ENCODE measurements at places on chromosomes 5 and 9. TPM values are rescaled to one million over a fixed set of nuclear protein-coding genes. Genes with fewer than 3 reads are reported as not detected.

DNA sequence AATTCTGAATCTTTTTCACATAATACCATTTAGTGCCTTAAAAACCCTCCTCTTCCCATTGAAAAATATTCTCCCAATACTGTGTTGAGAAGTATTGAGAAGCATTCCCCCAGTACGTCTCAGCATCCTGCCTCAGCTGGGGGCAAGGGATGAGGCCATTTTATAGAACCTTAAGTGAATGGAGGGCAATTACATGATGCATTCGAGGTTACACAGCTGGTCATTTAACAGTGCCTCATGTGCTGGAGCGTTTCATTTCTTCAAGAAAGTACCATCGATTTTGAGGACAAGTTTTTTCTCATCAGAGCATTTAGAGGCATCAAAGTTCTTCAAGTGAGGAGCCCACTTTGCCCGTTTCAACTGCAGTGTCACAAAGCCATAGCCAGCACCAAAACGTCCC is 135.6 kb downstream of the DOCK2 start:
- no peak for DNase-seq

- DNase-seq: no peak
Measured at GRCh38 chr5:178320281-178320855, 87.8 kb upstream of the PHYKPL start.

DNA sequence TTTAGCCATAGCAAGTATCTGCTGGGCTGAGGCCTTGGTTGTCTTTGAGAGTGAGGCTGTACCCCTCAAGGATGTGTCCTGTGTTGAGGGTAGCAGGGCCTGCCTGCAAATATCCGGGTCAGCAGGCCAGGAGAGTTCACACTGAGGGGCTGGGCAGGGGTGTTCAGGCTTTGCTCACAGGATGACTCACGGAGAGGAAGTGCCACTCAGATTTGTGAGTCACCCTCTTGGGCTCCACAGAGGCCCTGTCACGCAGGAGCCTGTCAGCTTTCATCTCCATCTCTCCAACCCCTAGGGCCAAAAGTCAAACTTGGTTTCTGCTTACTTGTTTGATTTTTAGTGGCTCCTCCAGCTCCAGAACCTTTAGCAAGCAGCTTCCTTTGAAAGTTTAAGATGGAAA is 211.5 kb downstream of the SEC61B start:
- DNase-seq: no peak

GRCh38 chr5:65030056-65030455 is 261.3 kb downstream of the CWC27 start:
- no peak for DNase-seq

DNA sequence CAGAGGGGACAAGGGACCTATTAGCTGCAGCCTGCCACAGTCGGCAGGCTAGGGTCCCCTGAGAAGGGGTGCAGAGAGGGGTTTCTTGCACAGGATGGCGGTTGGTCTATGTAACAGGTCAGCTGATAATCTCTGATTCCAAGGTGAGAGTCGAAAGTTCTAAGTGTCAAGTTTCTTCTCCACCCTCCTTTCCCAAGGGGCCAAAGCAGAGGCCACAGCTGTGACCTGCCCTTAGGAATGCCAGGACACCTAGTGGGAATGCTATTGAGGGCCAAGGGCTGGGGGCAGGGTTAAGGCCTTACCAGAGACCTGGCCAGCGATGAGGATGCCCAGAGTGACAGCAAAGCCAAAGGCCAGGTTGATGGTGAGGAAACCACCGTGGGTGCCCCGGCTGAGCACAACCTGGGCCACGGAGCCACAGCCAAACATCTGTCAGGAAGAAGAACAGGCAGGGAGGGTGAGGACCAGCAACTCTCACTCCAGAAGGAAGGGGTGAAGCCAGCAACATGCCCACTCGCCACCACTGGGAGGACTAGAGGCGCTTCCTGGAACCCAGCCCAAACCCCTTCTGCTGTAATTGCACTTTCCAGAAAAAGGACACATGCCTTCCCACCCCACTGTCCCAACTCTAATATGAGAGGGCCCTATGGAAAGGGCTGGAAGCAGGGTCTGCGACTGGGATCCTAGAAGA is 3.8 kb downstream of the AQP3 start:
- DNase-seq: no peak

DNA sequence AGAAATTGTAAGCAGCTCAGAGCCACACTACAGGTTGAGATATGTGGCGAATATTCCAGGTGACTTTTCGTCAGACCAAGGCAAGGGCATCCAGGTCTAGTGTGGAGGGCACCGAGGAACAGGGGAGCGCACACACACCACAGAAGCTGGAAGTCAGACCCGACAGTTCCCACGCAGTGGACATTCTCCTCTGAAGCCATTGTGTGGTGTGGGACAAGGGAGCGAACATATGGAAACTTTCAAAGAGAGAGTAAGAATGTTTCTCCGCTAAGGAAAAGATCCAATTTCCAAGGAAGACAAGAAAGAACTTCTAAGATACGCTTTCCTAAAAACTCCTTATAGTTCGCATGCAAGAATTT is 141.4 kb upstream of the OTULINL start:
- no peak for DNase-seq

DNA sequence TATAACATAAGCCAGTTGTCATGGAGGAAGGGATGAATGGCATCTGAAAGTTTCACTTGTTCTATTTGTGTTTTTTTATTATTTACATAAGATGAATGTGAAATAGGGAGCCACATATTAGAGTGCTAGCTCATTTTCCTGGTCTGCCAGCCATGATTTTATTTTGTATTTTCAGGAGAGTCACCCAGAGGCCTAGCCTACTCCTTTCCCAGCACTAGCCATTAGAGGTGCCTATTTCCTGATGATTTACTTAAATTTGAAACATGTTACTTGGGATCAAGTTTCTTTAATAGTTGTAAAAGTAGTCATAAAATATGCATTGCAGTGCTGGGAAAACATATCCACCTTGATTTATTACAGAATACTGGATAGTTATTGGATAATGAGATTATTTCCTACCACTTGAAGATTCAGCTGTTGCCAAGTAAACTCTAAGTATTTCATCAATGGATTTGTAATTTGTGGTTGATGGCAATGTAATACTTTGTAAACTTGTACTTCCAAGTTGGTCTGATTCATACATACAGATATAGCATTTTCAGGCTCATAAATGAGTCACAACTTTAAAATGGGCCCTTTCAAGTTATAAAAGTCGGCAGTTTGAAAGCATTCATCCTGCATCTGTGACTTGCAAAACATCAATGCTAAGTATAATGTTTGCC is 50.8 kb downstream of the KCNN2 start:
- DNase-seq: no peak

GRCh38 chr9:76352026-76352620 is 42.1 kb downstream of the RFK start:
- DNase-seq: no peak

GRCh38 chr9:70260606-70261005 is 1.8 kb downstream of the SMC5 start:
- no peak for DNase-seq

DNA sequence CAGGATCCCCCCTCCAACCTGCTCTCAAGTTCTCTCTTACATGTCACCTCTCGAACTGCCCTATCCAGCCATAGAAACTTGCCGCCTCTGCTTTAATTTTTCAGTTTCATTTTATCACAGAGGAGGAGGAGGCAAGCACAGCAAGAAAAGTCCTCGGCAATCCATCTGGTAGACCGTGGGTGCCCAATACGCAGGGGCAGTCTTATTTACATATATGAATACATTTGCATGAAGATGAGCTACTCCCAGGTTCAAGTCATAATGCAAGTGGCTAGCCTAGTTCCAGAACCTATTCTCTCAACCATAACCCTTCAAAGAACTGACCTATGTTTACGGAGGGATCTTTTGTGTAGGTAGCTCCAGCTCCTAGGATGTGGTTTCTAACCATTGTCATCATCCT is 223.2 kb upstream of the PANK3 start:
- DNase-seq: no peak

DNA sequence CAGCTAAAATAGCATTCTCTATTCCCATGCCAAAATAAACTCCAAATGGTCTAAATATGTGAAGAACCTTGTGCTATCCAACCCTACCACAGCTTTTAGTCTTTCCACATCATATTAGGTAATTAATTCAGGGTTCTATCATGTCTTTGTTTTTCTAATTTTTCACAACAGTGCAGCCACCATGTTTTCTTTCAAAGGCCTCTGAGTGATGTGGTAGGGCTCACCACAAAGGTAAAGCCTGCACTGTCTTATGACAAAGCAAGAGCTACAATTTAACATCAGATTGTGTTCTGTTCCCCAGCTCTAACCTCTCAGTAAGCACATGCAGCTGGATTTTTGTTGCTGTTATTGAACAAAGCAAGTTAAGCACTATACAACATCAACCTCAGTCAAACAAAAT is 52.4 kb downstream of the MEF2C start:
- DNase-seq: no peak

DNA sequence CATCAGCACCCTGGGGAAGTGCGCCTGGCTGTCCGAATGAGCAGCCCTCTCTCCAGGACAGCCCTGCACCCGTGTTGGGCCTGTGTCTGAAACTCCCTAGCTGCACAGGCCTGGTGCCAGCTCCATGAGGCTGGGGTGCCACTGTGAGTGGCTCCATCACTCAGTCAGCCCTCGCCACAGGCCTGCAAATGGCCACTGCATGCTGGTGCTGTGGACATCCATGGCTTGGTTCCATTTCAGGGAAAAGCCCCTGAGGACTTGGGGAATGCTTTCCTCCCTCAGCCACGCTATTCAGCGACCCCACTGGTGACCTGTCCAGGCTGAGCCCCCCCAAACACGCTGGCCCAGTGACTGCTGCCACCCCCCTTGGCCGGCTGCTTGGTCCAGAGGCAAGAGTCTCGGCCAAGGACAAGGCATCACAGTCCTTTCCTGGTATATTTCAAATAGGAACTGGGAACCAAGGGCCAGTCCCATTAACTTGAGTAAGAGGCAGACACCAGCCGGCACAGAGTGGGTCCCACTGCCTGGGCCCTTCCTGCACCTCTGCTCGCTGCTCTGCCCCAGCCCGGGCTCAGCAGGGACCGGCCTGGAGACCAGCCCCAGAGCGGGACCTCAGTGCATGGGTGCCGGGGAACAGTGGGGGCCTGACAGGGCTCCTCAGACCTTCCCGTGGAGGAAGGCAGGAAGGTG is 181.3 kb downstream of the AUH start:
- DNase-seq: no peak

GRCh38 chr9:127897193-127897692 is 2.2 kb downstream of the ST6GALNAC6 start:
- DNase-seq: no peak

GRCh38 chr9:110048976-110049698 is 158.8 kb downstream of the C9orf152 start:
- peak; percentile 3 for DNase-seq

- no peak for DNase-seq
Measured at GRCh38 chr5:88193896-88194295, 74.7 kb downstream of the TMEM161B start.

DNA sequence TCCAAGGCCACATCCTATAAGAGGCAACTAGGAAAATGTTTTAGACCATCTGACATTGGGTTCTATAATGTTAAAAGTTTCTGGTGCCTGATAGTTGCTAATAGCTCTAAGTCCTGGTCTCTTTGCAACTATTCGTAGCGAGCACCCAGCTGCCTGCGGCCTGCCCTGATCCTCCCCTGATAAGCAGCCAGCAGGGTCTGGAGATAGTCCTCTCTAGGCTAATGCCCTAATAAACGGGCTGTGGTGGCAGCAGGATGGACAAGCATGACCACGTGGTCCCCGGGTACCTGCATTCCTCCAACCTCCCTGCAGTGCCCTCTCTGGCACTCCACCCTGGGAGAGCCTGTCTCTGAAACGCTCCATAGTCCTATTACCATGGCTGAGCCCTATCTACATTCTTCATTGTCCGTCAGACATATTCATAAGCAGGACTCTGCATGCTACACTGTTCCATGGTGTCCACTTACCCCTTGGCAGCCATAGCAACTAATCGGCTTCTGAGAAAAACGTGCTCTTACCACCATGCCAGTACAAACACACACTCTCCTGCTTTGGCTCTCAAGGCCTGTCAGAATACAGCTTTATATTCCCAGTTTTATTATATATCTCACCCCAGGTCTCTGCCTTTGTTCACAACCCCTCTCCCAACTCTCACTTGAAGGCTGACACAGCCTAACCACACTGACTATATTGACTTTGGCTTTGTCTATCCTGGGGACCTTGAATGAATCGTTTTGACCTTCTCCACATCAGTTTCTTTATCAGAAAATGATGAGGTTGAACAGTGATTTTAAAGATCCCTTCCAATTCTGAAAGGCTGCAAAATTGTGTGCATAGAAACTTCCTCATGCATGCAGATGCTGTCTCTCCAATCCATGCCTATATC is 49.9 kb upstream of the DAPK1 start:
- no peak for DNase-seq

DNA sequence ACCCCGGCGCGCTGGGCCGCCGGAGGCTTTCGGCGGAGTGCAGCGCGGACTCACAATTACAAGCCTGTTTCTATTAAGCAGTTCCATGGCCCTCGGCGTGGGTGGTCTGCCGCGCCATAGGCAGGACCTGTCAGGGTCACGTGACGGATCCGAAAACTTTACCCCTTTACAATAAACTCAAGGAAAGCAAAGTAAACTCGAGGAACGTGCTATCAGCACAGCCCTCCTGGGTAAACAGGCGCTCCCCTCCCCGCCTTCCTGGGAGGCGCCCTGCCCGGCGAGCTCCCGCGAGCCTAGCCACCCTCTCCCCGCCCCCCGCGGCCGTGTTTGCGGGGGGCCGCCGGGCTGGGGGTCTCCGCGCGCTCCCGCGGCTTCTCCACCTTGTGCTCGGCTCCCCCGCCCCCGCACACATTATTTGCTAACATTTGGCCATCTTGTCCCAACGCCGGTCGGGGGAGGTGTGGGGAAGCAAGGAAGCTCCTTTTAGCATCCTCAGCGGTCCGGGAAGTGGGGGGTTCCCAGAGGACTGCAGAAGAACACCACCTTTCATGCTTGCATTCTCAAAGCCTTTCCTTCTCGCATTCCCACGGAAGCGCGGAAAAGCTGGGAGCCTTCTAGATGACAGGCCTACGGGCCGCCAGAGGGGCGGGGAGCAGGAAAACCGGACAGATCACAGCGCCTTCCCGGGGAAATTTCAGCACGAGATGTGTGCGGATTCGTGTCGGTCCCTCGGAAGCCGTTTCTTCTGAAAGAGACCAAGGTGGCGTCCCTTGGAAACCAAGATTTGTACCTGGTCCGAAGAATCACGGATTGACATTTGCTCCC is at the start of gene PTCH1:
PTCH1 (minus strand) TSS at position 238 of the 825 bp plus-strand sequence.
- DNase-seq: peak; percentile 52

DNA sequence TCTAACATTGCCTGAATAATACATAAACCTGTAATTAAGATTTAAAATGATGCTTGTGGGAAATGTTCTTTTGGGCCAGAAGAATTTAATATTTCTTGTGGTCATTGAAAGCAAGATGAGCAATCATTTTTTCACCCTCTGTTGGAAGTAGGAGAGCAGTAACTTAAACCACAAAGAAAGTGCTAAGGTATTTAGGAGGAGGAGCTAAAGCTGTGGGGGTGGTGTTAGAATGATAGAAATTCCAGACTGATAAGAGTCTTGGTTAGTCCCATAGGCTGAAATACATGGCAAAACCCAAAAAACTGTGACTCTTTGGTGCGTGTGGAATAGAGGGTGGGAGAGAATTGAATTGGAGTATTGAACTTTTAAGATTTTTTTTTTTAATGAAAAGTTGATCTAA is 247.0 kb downstream of the YTHDC2 start:
- no peak for DNase-seq

IL6ST gene
- total RNA-seq: 176 TPM

GBA2 gene
- total RNA-seq: 66.3 TPM

RASGEF1C gene
- not detected for total RNA-seq

NADK2 gene
- 14.5 TPM for total RNA-seq

SLC34A3 gene
- total RNA-seq: not detected
